ENCODE measurements at places on chromosomes 12 and 14.

GRCh38 chr12:51547606-51548005, 43.4 kb upstream of the SCN8A start:
- DNase-seq: no peak

GRCh38 chr14:40269436-40269835, 837.2 kb upstream of the FBXO33 start:
- no peak for DNase-seq

GRCh38 chr12:75998292-75999063, 33.1 kb downstream of the PHLDA1 start:
- DNase-seq: no peak

- DNase-seq: no peak
Observed at GRCh38 chr12:2018391-2018790, 14.1 kb upstream of the DCP1B start.

GRCh38 chr12:92297932-92298696, 152.5 kb upstream of the BTG1 start:
- DNase-seq: no peak

DNA sequence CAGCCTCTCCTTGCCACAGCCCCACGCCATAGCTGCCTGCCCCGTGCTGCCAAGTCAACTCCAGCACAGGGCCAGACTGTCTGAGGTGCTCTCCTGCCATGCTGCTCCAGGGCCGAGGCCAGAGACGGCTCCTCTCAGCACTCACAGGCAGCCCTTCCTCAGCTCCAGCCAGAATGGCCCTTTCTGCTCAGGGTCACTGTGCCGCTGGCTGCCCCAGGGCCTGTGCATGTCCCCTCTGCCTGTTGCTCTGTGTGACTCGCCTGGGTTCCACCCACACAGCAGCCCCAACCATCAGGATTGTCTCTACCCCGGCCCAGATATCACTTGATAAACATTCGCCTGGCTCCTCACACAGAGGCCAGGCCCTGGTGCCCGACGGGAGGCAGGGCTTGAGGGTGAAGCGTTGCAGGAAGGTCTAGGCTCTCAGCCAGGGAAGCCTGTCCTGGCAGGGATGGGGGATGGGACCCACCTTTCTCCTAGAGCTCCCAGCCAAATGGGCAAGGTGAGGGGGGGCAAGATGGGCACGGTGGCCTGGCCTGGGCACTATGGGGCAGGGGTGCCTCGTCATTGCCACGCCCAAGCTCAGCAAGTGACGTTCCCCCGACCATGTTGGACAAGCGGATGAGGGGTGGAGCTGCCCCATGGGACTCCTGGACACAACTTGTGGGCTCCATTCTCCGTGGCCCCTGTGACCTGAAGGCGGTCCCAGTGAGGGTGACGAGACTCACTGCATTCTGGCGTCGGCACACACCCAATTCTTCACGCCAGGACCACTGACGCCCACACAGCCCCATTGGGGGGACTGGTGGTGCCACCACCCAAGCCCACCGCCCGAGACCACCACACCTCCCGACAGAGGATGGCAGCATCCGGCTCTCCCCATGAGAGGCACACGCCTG, 27.4 kb upstream of the BTBD6 start:
- DNase-seq: no peak

DNA sequence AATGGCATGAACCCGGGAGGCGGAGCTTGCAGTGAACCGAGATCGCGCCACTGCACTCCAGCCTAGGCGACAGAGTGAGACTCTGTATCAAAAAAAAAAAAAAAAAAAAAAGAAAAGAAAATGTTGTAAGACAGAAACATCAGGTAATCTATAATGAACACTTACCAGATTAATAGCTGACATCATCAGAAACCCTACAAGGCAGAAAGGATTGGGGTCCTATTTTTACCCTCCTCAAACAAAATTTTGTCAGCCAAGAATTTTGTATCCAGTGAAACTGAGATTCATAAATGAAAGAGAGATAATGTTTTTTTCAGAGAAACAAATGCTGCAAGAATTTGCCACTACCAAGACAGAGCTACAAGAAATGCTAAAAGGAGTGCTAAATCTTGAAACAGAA, 14.1 kb downstream of the CLEC1A start:
- no peak for DNase-seq

GRCh38 chr12:26360062-26360461, 164.7 kb downstream of the SSPN start:
- DNase-seq: no peak

DNA sequence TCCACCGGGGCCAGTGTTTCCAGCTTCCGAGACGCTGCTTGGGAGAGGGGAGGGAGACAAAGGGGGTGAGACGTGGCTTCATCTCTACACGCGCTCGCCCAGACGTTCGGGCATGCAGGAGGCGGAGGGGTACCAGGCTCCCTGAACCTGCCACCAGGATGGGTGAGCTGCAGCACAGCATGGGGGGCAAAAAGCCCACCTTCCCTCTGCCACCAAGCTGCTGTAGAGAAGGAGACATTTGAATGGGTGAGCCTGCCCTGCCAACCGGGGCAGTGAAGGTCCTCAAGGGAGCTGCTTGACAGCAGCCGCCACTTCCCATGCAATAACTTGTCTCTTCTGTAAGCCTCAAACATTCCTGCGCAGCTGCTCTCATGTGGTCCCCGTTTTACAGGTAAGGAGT, 78.4 kb upstream of the DICER1 start:
- no peak for DNase-seq

DNA sequence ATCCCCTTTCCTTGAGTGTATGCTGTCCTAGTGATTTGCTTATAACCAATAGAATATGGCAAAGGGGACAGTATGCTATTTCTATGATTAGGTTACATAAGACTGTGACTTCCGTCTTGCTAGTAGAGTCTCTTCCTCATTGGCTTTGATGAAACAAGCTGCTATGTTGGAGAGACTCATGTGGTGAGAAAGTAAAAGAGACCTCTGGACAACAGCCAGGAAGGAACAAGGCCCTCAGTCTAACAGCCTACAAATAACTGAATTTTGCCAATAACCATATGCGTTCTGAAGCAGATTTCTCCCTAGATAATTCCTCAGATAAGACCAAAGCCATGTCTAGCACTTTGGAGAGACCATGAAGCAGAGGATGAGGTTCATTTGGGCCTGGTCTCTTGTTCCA, 134.5 kb upstream of the NAV3 start:
- DNase-seq: no peak

- no peak for DNase-seq
Observed at GRCh38 chr12:19421503-19422282, 17.6 kb upstream of the AEBP2 start.

GRCh38 chr14:31530136-31530535, 31.1 kb upstream of the NUBPL start:
- DNase-seq: no peak

- DNase-seq: no peak
Observed at GRCh38 chr14:49931523-49931922, 38.6 kb downstream of the ARF6 start.

- no peak for DNase-seq
Observed at GRCh38 chr14:65774041-65774440, 361.5 kb downstream of the FUT8 start.

- no peak for DNase-seq
Observed at GRCh38 chr14:50013198-50013918, 103.0 kb downstream of the VCPKMT start.

- no peak for DNase-seq
Observed at GRCh38 chr14:85564841-85565527, 35.0 kb downstream of the FLRT2 start.

- no peak for DNase-seq
Observed at GRCh38 chr12:98945864-98946263, 300.8 kb downstream of the APAF1 start.

DNA sequence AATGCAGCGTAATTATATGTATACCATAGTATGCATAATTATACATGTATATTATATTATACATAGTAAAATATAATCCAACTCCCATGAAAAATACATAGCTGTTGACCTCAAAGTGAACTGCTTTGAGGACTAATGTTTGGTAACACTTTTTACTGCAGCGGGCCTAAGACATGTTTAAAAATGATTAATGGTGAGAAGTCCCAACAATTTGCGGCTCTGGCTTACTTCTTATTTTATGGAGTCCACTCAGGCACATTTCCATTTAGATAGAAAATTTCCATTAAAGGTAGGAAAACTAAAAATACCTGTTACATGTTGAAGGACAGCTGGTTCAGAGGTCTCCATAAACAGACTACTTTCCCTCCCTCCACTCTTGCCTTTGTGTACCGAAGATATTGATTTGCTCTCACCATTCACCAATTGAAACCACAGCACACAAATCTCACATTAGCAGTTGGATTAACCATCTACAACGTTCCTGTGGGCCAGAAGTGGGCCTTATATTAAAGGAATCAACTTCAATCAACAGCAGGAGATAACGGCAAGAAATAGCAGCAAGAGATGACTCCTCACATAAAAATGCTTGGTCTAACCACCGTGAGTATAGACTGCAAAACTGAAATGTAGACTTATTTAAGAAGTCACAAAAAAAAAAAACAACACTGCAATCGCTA, 14.1 kb upstream of the NT5DC3 start:
- no peak for DNase-seq

GRCh38 chr14:55448141-55448614, 7.8 kb upstream of the TBPL2 start:
- DNase-seq: no peak

- no peak for DNase-seq
Observed at GRCh38 chr12:100437038-100437841, 36.4 kb upstream of the NR1H4 start.

DNA sequence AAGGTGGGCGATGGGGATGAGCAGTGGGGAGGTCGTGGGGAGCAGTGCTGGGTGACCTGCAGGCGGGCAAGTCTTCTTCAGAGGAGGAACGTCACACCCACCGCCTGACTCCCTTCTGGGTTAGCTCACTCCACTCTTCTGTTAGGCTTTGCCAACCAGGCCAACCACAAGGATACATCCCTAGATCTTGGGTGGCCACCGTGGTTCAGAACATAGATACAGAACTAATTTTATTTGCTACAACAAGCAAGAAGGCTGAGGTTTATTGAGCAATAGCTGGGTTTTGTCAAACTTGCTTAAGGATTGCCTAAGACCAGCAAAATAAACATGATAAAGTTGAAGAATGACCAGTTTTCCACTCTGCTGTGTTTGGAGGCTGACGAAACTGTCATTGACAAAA, 109.4 kb downstream of the DACT1 start:
- no peak for DNase-seq

GRCh38 chr12:30578426-30578825, 117.2 kb downstream of the IPO8 start:
- no peak for DNase-seq

DNA sequence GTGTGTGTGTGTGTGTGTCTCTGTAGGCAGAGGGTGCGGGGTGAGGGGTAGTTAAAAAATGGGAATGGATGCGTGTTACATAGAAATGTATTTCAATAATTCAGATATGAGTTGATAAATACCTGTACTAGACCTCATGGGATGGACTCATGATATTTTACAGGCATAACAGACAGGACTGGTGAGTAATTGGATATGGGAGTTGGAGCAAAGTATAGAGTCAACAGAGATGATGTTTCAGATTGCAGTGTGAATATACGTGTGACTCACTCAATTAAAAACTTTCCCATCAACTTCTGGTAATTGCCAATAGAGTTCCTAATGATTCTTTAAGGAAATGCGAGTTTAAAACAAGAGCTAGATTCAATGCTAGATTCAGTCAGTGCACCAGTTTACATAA, 711.9 kb downstream of the C12orf50 start:
- no peak for DNase-seq

- DNase-seq: no peak
Observed at GRCh38 chr12:43978556-43978955, 142.7 kb downstream of the TMEM117 start.

DNA sequence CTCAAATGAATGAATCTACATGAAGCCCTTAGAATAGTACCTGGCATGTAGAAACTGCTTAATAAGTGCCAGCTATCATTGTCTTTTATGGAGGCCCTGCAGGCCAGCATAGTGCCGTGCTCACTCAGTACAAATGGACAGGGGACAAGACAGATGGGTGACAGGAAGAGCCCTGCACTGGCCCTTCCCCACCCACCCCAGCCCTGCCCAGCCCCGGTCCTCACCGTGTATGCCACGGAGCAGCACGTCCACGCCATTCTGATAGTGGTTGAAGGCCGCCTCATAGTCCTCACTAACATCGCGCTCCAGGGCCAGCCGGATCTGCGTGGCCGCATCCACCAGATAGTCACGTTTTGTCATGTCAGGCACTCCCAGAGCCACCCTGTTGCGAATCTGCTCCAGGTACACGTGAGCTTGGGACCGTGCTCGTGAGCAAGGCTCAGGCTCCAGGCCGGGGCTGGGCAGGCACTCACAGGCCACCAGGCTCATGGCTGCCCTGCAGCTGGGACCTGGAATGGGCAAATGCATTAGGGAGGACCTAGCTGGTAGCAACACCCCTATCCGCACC, 1.9 kb downstream of the RPS6KL1 start:
- DNase-seq: no peak
